CD8-positive, alpha-beta memory T cell (primary cell): ENCODE measurements at places on chromosomes 2 and 18.

GRCh38 chr2:26555246-26556133, 77.6 kb upstream of the OTOF start:
- DNase-seq: no peak

- DNase-seq: no peak
These were observed 149.9 kb upstream of the TCF4 start for GRCh38 chr18:55737781-55738468.

- DNase-seq: no peak
These were observed 64.9 kb downstream of the HS1BP3 start for GRCh38 chr2:20585710-20586594.

GRCh38 chr2:134041877-134042276, 212.0 kb upstream of the MGAT5 start:
- DNase-seq: no peak

GRCh38 chr2:33073018-33073417, 126.3 kb downstream of the LTBP1 start:
- DNase-seq: no peak

DNA sequence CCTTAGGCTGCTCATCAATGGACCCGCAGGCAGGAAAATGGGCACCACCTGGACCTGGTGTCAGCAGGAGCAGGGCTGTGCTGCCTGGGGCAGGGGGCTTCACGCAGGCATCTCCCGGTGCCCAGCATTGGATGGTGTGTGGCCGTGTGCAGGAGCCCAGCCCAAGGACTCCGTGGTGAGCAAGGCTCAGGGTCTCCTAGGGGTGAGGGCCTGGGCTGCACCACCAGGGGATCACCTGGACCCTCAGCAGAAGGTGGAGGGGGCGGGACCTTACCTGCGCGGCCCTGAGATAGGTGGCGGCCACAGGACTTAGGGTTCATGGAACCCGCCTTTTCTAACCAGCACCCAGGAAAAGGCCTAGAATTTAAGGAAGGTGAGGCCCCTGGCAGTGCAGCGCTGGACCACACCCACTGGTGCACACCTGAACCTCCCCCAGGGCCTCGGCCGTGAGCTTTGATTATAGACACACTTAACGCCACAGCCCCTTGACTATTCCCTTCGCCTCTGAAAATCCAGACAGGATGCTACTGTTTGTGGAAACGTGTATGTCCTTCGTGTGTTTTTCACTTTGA, 89.0 kb downstream of the TMEM18 start:
- DNase-seq: no peak

DNA sequence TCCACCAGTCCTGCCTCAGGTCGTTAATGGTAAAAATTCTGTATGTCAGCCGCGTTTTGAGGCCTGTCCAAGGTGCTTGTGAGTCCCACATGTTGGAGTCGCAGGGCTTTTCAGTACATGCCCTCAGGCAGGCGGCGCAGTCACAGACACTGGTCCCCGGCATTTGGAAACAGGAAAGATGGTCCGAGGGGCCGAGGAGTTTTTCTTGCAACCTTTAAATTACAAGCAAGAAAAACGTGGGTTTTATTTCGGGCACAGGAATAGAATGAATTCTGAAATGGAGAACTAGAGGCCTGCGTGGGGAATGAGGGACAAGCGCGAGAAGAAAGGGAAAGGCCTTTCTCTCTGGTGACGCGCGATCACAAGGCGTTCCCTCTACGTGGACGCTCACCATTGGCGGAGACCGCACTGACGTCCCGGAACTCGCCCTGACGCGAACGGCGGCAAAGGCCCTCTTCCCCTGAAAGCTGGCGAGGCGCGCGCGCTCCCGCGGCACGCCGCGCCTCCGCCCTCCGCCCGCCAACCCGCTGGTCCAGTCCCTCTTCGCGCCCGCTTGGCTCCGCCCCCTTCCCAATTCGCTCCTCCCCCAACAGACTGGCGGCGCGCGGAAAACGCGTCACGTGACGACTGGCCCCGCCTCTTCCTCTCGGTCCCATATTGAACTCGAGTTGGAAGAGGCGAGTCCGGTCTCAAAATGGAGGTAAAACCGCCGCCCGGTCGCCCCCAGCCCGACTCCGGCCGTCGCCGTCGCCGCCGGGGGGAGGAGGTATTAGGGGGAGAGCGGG, at the start of gene HNRNPA3:
Gene HNRNPA3 (plus strand): TSS at position 689 of the 785 bp plus-strand sequence. CDS start 6 bp downstream, at position 695.
- DNase-seq: peak; percentile 100

GRCh38 chr18:47993409-47993808, 63.0 kb upstream of the SMAD2 start:
- no peak for DNase-seq

GRCh38 chr18:63213331-63213900, 106.2 kb downstream of the BCL2 start:
- no peak for DNase-seq

DNA sequence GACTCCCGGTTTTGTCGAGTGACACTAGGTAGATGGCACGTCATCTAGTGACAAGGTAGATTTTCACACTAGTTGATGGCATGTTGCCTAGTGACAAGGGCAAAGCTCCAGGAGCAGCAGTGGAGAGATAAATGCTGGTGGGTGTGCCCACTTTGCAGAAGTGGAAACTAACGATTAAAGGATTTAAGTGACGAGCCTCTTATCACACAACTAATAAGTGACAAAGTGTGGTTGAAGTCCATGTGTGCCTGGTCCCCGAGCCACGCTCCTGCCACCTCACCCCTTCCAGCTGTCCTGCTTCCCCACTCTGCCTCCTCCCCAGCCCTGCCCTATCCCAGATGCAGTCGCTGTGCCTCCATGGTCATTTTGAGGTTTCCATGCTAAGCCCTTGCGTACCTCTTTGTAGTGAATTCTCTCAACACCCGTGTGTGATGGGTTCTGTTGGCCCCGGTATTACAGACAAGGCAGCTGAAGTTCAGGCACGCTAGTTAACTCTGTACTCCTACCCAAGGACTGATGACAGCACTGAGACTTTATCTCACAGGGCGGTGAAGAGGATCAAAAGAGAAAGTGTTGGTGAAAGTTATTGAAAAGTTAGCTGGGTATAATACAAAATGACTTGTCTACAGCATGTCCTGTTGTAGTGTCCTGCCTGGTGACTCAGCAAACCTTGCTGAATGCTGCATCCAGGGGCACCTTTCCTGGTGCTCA, 113.4 kb upstream of the GLI2 start:
- no peak for DNase-seq

- DNase-seq: no peak
These were observed 48.2 kb upstream of the TFCP2L1 start for GRCh38 chr2:121333231-121333630.

- no peak for DNase-seq
These were observed 129.9 kb downstream of the DDX1 start for GRCh38 chr2:15721411-15722067.

GRCh38 chr2:238875101-238875470, 27.2 kb downstream of the TWIST2 start:
- DNase-seq: no peak
